ENCODE measurements at places on chromosomes 5 and 9.

- DNase-seq = no peak
Measured at GRCh38 chr9:36902080-36902716, 131.9 kb downstream of the PAX5 start.

DNA sequence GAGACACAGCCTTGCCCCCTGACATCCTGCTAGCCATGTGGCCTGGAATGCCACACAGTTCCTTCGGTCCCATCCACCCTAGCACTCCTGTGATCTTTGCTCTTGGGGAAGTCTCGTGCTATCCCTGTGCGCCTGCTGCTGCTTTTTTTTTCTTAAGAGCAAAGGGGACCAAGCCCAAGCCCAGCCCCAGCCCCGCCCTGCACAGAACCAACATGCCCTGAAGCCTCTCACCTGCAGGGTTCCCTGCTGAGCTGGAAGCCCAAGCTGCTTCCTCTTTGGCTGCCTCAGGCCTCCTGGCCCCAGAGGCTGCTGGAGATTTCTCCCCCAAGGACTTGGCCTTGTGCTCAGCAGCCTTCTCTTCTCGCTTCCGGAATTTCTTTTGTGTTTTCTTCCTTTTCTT lies 1.8 kb downstream of the SURF6 start:
- DNase-seq = no peak

DNA sequence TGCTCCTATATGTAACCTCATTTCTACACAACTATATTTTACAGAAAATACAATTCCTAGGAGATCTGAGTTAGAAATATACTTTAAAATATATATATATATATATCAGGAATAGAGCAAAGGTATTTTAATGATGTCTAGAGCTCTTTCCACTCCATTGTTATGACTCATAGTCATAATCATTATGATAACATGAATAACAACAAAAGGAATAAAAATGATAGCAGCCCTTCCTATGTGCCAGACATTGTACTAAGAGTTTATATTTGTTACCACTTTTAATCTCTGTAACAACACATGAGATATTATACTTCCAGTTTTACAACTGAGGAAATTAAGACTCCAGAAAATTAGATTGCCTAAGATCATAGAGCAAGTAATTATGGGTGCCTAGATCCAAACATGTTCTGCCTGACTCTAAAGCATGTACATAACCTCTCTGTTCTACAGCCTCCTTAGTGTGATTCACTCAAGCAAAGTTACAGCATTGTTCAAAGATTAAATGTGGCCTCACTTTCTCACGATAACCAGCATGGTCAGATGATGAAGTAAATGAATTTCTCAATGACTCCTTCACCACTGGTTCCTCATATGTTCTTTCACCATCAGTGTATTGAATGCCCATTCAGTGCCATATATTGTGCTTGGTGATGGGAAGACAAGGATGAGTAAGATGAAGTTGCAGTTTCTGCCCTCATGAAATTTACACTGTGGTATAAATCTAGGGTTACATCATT lies 452.1 kb downstream of the EFNA5 start:
- DNase-seq = no peak

- no peak for DNase-seq
Measured at GRCh38 chr5:32143617-32144377, 30.3 kb downstream of the GOLPH3 start.

DNA sequence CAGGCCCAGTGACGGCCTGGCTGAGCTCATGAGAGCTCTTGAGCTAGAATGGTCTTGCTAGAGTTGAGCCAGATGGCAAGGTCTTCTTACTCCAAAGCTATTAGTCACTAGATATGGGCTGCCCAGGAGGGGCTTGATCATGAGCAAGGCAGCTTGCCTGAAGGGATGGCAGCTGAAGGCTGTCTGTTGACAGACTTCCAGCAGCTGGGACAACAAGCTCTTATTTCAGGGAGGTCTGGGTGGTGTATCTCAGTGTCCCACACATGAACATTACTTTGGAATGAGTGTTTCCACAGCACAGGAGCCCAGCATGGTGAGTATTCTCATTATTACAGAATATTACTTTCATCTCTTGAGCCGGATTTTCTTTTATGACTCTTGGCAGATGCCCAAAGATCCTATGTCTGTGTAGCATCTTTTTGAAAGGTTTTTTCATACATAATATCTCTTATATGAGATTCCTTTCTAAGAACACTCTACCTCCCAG lies 414.1 kb downstream of the ARHGEF28 start:
- DNase-seq = no peak

GRCh38 chr5:154117050-154117449 lies 73.5 kb upstream of the GALNT10 start:
- no peak for DNase-seq

DNA sequence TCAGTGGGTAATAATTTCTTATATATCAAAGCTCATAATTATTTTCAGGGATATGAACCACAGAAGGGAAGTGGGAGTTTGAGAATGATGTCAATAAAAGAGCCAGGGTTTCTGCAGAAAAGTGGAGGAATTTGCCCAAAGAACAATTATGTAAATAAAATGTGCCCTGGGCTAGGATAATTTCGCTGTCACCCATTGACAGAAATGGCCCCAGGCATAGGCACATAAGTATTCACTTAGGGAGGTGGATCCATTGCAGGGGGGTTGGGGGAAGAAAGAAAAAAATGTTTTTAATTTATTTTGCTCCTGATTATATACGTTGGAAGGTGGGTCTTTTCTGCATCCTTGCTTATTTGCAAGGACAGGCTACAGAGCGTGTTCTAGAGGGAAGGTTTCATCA lies 135.1 kb upstream of the IRX2 start:
- DNase-seq = no peak

DNA sequence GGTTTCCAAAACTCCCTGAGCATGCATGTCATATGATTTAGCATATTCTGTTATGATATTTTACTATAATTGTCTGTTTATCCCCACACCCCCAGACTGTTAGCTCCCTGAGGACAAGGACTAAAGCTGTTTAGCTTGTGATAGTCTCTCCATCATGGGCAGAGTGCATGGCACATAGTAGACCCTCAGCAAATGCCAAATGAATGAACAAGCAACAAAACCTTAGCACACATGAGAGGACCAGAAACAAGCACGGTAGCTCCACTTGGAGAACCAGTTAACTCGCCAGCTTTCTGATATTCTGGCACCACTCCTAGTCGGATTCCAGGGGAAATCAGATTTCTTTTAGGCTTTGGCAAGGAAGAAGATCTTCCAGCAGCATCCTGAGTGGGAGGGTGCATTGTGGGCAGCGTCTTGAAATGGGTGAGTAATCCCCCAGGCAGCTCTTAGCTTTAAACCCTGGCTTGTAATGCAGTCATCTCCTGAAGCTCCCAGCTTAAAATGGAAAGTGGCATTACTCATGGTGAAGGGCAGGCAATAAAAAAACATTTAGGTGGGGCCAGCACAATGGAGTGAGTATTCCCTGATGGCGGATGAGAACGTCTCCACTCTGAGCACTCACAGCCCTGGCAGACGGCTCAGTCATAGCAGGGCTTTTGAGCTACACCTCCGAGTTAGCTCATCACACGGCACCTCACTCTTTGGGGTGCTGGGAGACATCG lies 41.1 kb downstream of the FGF1 start:
- DNase-seq = no peak

GRCh38 chr5:122499585-122499984 lies 187.5 kb downstream of the SNCAIP start:
- DNase-seq = no peak

All from effector CD8-positive, alpha-beta T cell (primary cell).